ENCODE measurements at places on chromosomes 5 and 9.

- no peak overlapping the region for H3K4me3 ChIP-seq
- DNase-seq: no peak
- H3K4me1 ChIP-seq: peaks cover 72% of the 10 kb centered on the region
- no peaks in the 10 kb centered on the region for H3K27me3 ChIP-seq
- H3K36me3 ChIP-seq: peaks cover 3% of the 10 kb centered on the region
- no peak overlapping the region for H3K27ac ChIP-seq
Observed at GRCh38 chr9:27487927-27488326, 36.2 kb upstream of the IFNK start.

GRCh38 chr9:127122176-127123063 lies at the start of gene ANGPTL2:
Gene ANGPTL2 (minus strand): TSS chr9:127122635. CDS start chr9:127108731, 13,904 bp downstream.
- DNase-seq: peak; percentile 5
- no peak within 1 kb of the TSS for H3K27ac ChIP-seq
- H3K4me3 ChIP-seq: peak within 1 kb of the TSS; percentile 73
- H3K27me3 ChIP-seq: peaks cover 6% of the 10 kb centered on the region
- H3K36me3 ChIP-seq: peaks cover 11% of the 10 kb centered on the region
- H3K4me1 ChIP-seq: peaks cover 21% of the 10 kb centered on the region

DNA sequence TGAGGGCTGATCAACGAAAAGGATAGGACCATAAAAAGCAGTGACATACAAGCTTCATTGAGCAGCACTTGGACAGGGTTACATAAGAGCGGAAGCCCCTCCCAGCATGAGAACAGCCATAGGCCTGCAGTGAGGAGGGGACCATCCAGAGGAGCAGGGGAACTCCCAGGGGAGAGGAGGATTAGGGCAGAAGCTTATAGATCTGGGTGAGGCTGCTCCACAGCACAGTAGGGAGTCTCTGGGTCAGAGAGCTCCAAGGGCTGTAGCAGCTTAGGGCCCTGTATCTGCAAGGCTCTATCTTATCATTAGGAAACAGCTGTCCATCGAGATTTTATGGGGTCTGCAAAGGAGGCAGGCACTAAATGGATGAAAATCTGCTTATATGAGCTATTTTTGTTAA lies 186.6 kb downstream of the DOCK8 start:
- DNase-seq: no peak
- H3K27me3 ChIP-seq: no peaks in the 10 kb centered on the region
- H3K27ac ChIP-seq: peak overlapping the region; percentile 50
- H3K4me1 ChIP-seq: peaks cover 6% of the 10 kb centered on the region
- no peak overlapping the region for H3K4me3 ChIP-seq
- H3K36me3 ChIP-seq: peaks cover 53% of the 10 kb centered on the region

DNA sequence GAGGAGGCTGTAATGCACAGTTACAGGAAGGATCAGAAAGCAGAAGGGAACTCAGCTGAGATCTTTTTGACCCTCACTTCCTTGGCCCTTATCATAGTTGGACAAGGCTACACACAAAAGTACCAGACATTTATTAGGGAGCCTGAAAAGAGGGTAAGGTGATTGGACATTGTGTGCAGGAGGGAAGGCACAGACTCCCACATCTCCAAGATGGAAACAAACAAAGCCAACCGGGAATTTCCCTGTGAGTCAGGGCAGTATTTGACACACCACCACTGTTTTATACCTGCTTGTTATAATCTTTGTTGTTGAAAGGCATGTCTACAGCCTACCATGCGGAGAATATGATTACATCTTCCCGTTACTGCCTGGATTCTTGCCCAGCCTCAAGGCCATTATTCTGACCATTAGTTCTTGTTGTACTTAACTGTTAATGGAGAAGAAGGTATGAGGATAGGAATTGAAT lies 3.0 kb upstream of the CCNG1 start:
- no peak overlapping the region for H3K4me3 ChIP-seq
- H3K4me1 ChIP-seq: peaks cover 3% of the 10 kb centered on the region
- no peak for DNase-seq

GRCh38 chr9:69621730-69622460 lies 50.3 kb downstream of the APBA1 start:
- H3K4me1 ChIP-seq: no peaks in the 10 kb centered on the region
- no peak for DNase-seq
- H3K4me3 ChIP-seq: no peak overlapping the region
- H3K27me3 ChIP-seq: peaks cover 7% of the 10 kb centered on the region
- no peak overlapping the region for H3K27ac ChIP-seq

DNA sequence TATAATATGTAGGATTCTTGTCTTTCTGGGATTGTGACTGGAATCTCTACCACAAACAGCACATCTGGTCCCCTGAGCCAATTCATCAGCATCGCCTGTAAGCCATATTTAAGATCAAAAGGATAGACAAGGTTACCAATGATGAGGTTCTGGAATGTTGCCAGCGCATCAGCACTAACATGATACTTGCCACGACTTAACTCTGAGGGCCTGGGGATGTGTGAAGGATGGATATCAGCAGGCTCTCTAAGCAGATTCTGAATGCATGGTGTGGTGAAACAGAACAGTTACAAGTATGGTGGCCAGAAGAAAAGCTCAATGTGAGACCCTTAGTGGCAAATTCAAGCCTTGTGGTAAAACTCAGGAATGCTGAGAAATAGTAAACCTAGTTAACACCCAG lies 143.0 kb downstream of the XRCC4 start:
- no peak for DNase-seq
- peaks cover 2% of the 10 kb centered on the region for H3K36me3 ChIP-seq
- no peaks in the 10 kb centered on the region for H3K4me1 ChIP-seq
- no peaks in the 10 kb centered on the region for H3K27me3 ChIP-seq
- H3K4me3 ChIP-seq: no peak overlapping the region

DNA sequence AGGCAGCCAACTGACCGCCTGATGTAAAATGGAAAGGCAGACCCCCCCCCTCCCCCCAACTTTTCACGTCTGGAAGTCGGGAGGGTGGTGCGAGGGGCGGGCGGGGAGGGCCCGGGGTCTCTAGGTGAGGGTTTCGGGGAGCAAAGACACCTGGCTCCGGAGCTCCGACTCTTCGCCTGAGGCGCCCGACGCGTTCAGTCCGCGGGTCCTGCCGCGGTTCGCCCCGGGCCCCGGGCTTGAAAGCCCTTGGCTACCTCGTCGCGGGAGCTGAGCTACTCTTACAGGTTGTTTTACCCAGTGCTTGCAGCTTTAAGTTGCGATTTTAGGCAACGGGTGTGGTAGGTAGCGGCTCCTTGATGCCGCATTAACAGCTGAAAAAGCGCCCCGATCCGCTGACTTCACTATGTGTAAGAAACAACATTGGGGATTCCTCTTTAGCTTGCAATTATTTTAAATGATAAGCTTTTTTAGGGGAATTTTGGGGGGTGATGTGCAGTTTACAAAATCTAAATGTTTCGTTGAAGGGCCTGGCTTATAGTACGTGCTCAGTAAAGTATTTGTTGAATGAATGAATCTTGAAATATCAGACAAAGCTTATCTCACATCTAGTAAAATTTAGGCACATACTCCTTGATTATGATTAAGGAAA lies 722 bp downstream of the CDC42SE2 start:
- H3K27ac ChIP-seq: peak overlapping the region; percentile 97
- peaks cover 11% of the 10 kb centered on the region for H3K4me1 ChIP-seq
- no peaks in the 10 kb centered on the region for H3K36me3 ChIP-seq
- peak overlapping the region; percentile 73 for H3K4me3 ChIP-seq
- DNase-seq: peak; percentile 44
- no peaks in the 10 kb centered on the region for H3K27me3 ChIP-seq

DNA sequence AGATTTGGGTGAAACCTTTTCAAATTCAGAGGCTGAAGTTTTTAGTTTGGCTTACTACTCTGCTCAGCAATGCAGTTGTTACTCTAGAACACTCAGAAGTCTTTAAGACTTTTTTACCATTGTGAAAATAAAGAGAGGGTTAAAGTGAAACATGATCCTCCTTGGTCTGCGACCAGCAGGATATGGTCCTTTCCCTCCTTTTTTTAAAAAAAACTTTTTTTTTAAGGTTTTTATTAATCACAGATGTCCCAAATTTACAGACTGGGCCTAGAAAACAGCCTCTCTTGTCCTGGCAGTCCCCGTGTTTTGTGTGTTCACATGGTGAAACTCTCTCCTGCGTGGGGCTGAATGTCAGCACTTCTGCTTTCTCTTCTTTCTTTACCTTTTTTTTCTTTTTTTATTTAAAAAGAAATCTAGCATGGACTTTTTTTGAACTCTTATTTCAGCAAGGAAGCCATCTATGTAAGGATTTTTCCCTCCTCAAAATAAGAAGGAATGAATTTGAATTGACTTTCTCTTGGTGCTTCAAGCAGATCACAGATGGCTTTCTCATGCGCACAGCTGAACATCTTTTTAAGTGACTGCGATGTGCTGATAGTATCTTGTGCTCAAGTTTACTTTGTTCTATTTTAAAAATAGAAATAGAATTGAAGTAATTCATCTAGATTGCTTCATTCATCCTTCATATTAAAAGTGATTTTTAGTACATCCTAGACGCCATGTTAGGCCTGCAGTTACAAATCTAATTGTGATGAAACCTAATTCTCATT lies 128.7 kb upstream of the OTULINL start:
- no peak for DNase-seq
- no peaks in the 10 kb centered on the region for H3K27me3 ChIP-seq
- H3K4me1 ChIP-seq: no peaks in the 10 kb centered on the region

DNA sequence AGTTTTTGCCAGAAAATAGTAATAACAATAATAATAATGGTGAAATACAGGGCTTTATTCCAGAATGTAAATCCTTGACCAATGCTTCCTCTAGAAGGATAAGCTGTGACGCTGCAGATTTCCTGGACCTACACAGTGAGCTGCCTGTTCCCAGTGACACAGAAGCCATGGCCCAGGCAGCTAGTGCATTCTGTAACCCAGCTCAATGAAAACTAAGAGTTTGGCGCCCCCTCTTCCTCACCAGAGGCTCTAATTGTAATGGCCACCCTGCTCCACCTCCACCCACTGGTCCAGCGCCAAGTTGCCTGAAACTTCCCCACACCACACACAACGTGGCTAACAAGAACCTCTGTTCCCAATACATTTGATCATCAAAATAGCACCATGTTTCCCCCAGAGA lies 248.1 kb downstream of the CETN3 start:
- H3K27ac ChIP-seq: no peak overlapping the region
- no peaks in the 10 kb centered on the region for H3K36me3 ChIP-seq
- H3K4me1 ChIP-seq: no peaks in the 10 kb centered on the region
- H3K27me3 ChIP-seq: peaks cover 3% of the 10 kb centered on the region
- no peak overlapping the region for H3K4me3 ChIP-seq

DNA sequence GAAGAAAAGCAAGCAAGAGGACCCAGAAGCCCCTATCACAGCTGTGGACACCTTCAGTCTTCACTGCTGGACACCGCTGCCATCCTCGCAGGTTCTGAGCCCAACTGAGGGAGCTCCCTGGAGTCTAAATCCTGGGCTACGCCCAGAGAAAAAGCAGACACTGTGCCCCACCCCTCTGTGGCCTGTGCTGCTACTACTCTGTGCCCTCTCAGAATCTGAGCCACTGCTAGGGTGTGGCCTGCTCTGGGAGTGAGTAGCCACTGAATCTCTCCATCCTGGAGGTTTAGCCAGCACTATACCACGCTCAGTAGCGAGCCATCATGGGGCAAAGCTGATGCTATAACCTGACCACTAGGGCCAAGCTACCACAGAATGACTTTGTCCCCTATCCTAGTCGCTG lies 338.2 kb downstream of the NPR3 start:
- no peak overlapping the region for H3K4me3 ChIP-seq
- no peaks in the 10 kb centered on the region for H3K4me1 ChIP-seq
- no peak for DNase-seq
- H3K27ac ChIP-seq: no peak overlapping the region
- H3K36me3 ChIP-seq: no peaks in the 10 kb centered on the region

DNA sequence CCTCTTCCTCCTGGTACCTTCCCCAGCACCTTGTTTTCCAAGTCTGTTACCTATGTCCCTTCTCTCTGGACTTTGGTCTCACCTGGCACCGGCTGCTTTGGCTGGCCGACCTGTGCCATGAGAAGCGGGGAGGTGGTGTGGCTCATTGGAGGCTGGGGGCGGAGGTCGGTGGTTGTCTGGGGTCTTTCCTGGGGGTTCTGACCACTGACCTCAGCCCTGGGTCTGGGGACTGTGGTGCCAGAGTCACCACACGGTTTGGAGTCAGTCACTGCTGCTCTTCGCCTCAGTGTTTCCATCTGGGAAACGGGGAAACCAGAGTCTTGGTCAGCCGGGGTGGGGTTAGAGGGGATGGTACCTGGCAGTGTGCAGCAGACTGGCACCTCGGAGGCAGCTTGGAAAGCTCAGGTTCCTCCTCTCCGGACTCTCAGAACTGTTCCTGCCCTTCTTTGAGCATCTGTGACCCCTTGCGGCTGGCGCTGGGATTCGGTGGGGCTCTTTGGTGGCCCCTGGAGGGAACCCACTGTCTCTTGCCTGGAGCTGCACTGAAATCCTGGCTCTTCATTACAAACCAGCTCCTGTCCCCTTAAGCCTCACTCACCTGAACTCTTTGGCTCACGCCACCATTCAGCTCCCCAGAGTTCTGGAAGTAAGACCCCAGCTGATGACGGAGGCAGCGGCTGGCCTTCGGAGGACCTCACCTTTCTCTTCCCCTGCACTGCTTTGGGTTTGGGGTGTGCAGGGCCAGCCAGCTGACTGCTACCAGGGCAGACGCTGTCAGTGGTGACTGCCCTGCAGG lies 4.1 kb upstream of the RXRA start:
- H3K4me3 ChIP-seq: no peak overlapping the region
- H3K36me3 ChIP-seq: no peaks in the 10 kb centered on the region
- H3K27ac ChIP-seq: no peak overlapping the region
- peaks cover 7% of the 10 kb centered on the region for H3K4me1 ChIP-seq

GRCh38 chr9:5562806-5563416 lies 52.6 kb downstream of the PDCD1LG2 start:
- no peaks in the 10 kb centered on the region for H3K27me3 ChIP-seq
- H3K27ac ChIP-seq: no peak overlapping the region
- H3K4me3 ChIP-seq: no peak overlapping the region

- H3K27ac ChIP-seq: no peak overlapping the region
- H3K27me3 ChIP-seq: peaks cover 1% of the 10 kb centered on the region
- DNase-seq: no peak
- H3K4me1 ChIP-seq: peaks cover under 1% of the 10 kb centered on the region
- H3K36me3 ChIP-seq: no peaks in the 10 kb centered on the region
Observed at GRCh38 chr5:31268686-31269085, 75.2 kb downstream of the CDH6 start.

DNA sequence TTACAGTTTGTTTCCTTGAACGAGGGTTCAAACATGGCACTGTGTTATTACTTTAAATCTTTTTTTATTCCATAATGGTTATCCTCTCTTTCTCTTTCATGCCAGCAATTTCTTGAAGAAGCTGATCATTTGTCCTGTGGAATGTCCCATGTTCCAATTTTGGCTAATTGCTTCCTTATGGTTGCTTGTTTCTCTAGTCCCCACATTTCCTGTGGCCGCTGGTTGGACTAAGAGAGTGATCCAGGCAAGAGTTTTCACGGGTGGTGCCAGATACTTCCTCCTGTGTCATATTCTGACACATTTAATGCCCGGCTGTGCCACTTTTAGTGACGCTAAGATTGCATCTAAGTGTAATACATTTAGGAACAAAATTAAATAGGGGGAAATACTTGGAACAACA lies 83.8 kb upstream of the FAM169A start:
- H3K4me3 ChIP-seq: no peak overlapping the region
- no peaks in the 10 kb centered on the region for H3K36me3 ChIP-seq
- no peak overlapping the region for H3K27ac ChIP-seq

GRCh38 chr9:74333384-74334032 lies 163.6 kb upstream of the RORB start:
- no peak overlapping the region for H3K27ac ChIP-seq
- H3K36me3 ChIP-seq: no peaks in the 10 kb centered on the region
- H3K27me3 ChIP-seq: no peaks in the 10 kb centered on the region
- no peak for DNase-seq
